Stimulated activated CD4-positive, alpha-beta T cell treated with anti-CD3 and anti-CD28 coated beads, Interleukin-4, amount 100 ng/mL, for 48 hours (primary cell): ENCODE measurements at places on chromosomes 2 and 18.

- DNase-seq = no peak
Measured at GRCh38 chr18:70046796-70047195, 99.1 kb upstream of the CD226 start.

DNA sequence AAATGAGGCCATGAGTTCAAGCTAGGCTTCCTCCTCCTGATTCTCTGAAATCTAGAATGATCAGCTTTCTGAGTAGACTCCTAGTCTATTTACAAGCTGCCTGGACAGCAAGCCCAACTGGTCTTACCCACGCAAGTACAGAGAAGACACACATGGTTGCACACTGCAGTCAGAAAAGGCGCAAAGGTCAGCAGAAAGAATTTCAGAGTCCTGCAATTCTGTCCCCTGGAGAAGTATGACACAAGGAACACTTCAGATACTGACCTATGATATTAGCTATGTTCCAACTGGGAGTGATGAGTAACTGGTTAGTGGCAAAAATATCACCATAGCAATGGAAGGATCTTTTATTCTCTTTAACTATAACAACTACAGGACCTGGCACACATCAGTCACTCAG, 336.1 kb upstream of the PKDCC start:
- no peak for DNase-seq

GRCh38 chr2:60532421-60532820, 21.0 kb downstream of the BCL11A start:
- no peak for DNase-seq

DNA sequence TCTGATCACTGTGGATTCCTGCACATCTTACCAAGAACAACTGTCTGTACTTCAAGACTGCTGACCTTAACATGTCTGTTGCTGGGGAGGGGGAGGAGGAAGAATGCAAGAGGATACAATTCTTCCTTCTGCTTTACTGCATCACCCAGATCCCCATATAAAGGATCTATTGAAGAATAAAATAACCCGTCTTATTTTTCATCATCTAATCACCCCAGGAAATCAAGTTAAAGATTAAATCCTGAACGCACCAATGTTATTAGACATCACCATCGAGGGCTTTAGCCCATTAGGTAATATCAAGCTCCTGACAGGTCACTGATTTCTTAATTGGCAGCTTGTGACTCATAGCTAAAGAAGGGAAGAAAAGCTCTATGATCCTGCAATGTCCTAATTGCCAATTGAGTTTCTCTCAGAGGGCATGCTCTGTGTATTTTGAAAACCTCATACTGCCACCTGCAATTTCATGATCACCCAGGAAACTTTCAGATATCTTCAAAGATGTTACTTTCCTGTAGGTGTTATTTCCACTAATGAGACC, 75.4 kb upstream of the KCNE4 start:
- DNase-seq = no peak

DNA sequence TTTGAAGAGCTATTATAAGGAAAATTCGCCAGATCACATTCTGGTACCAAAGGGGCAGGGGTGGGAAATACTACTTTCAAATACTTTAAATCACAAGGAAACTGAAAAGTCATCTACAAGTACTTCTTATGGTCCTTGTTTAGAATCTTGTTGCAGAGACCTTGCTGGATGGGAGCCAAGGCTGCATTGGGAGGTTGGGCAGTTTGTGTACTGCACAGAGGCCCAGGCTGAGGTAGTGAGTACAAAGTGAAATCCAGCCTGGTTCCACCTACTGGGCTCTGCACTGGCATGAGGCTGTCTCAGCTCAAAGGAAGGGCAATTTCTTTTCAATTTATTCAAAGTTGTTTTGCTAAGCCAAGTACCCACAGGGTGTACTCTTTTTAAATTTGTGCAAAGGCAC, 140.3 kb upstream of the DLX2 start:
- no peak for DNase-seq
